ENCODE measurements at places on chromosomes 5 and 9. TPM values are rescaled to one million over a fixed set of nuclear protein-coding genes. Genes with fewer than 3 reads are reported as not detected.

GRCh38 chr9:116859763-116860162 is 172.7 kb downstream of the TRIM32 start:
- no peak for DNase-seq

DNA sequence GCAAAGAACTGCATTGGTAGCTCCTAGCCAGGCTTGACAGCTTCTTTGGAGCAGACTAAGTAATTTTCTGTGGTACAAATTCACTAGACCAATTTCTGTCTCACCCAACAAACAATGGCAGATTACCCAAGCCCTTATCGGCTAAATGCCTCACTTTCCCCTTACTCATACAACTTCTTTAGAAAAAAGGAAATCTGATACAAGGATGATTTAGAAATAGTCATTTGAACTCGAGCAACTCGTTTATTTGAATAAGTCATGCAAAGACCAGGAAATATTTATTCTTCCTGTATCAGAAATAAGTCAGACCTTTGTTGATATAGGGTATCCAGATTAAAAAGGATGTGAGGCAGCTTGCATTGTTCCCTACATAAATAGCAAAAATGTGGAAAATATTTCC is 170.4 kb upstream of the CDH6 start:
- DNase-seq, result no peak

GRCh38 chr9:29393064-29393463 is 1819.8 kb upstream of the C9orf72 start:
- DNase-seq, result peak; percentile 54

Gene RNF180
- total RNA-seq, result 2.3 TPM

Gene CORO2A
- total RNA-seq, result 0.13 TPM

DNA sequence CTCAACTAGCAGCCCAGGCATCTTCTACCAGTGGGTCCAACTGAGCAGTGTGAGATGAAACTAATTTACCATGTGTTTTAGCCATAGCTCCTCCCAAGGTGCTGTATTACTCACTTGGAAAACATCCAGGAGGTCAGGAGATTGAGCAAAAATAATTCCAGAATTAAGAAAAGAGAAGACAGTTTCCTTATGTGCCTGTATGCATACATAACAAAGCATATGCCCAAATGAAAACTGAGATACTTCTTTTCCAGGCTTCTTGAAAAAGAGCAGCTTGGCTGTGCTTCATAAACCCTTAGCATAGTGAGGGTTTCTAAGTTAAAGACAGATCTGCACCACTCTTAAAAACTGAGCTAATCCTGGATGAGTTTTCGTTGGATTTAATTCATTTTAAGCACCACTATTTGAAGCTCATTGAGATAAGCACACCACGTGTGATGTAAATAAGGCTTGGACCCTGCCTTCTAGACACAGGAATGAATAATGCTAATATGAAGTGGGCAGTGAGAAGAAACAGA is 119.4 kb downstream of the ADAMTS12 start:
- peak; percentile 72 for DNase-seq

- no peak for DNase-seq
Measured at GRCh38 chr5:178227929-178228328, 4.7 kb downstream of the PHYKPL start.

DNA sequence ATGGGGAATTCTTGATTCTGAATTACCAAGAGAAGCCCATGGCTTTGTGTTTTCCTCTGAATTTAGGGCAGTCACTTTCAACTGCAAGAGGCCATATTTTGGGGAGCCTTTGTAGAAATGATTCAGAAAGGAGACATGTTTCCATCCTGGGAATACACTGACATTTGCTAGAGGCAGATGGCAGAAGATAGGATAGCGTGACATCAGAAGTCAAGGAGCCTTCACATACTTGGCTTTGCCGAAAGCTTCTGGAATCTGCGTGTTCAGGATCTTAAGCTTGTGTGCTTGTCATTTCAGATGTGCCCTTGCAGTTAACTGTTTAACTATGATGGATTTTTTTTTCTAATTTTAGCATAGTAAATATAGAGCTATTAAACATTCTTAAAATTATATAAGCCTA is 296.2 kb downstream of the ARHGEF28 start:
- no peak for DNase-seq

GRCh38 chr5:176153741-176154140 is 84.5 kb upstream of the SIMC1 start:
- peak; percentile 59 for DNase-seq

DNA sequence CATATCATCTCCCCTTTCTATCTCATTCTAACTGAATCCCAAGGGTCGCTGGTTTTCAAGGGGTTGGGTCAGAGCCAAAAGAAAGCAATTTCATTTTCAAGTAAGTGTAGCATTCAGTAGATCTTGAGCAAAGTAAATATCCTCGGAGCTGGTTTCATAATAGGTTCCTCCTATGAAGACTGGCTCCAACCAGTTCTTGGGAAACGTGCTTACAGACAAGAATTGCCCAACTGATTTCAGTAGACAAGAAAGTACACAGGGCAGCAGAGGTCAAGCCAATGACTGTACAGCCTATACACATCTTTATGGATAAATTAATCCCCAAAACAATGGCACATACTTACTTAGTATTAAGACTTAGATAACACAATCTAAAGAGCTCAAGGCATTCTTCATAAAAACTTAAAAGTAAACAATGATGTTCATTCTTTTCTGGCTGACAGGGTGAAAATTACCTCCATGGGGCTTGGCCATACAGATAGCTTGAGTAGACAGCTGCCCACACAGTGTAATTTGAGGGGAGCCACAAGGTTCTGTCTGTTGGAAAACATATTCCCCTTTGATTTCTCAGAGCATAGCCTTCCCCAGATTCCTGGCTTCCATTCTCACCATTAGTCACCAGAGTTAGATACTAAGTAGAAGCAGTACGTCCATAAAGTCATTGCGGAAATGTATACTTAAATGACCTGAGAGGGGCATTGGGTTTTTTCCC is 163.9 kb downstream of the ARRDC3 start:
- DNase-seq, result peak; percentile 67

Gene SLC25A2
- total RNA-seq, result 0.22 TPM

DNA sequence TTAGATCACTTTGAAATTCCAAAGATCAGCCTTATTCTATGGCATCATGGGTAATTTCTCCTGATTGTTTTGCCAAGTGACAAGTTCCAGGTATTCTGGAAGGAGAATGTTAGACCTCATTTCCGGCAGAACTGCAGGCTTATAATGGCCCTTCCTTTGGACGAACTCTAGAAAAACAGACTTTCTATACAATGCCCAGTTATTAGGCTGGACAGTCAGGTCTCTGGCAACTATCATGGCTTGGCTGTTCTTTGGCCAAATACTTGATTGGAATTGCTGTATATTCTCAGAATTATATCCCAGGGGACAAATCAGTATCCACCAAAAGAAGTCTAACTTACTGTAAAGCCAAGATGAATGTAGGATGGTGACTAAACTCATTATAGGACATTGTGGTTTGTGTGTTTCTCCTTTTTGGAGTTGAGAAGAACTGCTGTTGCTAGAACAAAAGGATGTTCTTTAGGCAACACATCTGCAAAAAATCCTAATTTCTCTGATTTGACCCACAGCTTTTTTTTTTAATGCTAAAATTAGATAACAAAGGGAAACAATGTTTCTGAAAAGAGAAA is 69.0 kb downstream of the ADAMTSL1 start:
- no peak for DNase-seq

Gene MCIDAS
- total RNA-seq, result not detected

DNA sequence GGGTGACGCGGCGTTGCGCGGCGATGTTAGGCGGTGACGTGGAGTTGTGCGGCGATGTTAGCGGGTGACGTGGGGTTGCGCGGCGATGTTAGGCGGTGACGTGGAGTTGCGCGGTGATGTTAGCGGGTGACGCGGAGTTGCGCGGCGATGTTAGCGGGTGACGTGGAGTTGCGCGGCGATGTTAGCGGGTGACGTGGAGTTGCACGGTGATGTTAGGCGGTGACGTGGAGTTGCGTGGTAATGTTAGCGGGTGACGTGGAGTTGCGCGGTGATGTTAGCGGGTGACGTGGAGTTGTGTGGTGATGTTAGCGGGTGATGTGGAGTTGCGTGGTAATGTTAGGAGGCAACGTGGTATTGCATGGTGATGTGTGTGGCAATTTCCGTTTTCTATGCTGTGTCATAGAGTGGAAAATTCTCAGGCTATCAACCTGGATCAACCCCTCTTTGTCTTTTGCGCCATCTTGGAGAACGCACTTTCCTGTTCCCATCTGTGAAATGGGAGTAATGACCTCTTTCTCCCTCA is 76.0 kb downstream of the ANKRD33B start:
- no peak for DNase-seq

Data from muscle of leg (tissue), 16 donors.